Stimulated activated CD4-positive, alpha-beta T cell treated with anti-CD3 and anti-CD28 coated beads, Interleukin-1b, Interleukin-23, amount 100 ng/mL, for 1 hour (primary cell): ENCODE measurements at places on chromosomes 7 and 10.

- DNase-seq = no peak
Measured at GRCh38 chr10:89946106-89946505, 244.7 kb downstream of the KIF20B start.

GRCh38 chr7:107961405-107961804 lies 41.6 kb downstream of the LAMB1 start:
- DNase-seq = no peak

- no peak for DNase-seq
Measured at GRCh38 chr10:69043931-69044531, 43.9 kb upstream of the SRGN start.

DNA sequence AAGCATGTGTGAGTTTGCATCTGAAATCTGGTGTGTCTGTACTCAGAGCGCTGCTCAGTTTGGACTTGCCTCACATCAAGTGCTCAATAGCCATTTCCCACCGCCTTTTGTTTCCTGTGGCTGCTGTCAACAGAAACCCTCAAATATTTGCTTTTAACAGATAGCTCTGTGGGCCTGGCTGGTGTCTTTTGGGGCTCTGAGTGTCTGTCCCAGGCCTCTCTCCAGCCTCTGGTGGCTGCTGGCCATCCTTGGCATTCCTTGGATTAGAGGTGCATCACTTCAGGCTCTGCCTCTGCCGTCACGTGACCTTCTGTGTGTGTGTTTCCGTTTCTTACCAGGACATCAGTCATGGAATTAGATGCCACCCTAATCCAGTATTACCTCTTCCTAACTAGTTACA lies 9.3 kb downstream of the YKT6 start:
- no peak for DNase-seq

- no peak for DNase-seq
Measured at GRCh38 chr7:16934722-16935340, 53.0 kb upstream of the AGR3 start.

DNA sequence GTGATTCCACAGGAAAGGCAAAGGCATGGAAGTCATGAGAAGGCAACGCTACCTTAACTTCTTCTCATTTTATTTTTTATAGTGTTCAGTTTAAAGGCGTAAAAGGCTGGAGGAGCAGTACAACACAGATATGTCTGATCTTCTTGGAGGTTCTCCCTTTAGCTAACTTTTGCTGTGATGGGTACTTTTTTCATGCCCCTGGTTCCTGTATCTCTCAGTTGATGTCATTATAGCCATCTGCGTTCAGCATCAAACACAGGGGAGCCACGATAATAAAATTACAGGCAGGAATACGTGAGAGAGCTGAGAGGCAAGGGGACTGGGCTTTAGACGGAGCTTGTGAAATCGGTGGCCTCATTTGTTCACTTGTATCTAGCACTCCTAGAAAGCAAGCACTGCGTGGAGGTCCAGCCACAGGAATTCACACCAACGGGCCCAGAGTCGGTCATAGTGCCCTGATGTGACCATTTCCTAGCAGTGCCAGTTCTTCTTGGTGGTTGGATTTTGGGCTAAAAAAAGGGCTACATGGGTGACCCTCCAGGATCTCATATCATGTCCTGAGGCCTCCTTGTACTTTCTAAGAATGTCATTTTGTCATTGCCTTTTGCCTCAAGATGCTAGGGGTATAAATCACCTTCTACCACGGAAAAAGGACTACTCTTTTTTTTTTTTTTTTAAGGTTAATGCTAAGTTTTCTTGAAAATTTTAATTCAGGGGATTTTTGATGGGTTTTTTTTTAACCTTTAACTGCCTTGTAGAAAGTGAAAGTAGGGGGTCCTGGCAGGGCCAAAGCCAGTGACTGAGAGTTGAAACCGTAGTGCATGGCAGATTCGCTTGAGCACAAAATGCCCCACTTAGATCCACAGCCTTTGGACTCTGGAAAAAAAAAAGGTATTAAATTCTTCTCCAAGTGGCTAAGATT lies 191.5 kb downstream of the CELF2 start:
- no peak for DNase-seq

DNA sequence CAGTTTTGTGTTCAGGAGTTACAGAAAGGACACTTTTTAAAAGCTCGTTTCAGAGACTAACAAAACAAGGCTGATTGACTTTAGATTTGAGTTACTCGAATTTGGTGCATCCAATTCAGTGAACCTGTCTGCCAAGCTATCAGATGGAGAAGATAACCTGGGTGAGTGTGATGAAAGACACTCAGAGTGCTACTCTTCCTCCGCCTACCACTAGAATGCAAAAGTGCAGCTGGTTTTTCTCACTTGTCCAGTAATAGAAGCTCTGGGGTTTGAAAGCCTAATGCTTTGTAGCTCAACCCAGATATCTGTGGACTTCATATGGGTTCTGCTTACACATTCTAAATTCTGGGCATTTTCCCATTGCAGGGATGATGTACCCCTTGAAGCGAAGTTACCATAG lies 82.8 kb upstream of the NPY start:
- DNase-seq = no peak

DNA sequence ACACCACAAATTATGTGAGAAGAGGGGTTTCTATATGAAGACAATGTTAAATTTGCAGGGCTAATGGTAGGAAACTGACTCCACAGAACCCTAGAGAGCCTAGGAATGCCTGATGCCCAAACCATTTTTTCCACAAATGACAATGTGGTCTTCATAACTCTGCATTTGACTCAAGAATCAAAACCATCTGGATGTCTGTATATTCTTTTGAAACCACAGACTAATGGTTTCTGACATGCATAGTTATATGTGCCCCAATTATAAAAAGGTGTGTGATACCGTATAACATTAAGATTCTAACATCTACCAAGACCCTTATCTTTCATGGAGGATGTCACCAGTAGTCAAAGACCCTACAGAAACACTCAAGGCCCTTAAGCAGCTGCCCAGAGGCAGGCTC lies 20.3 kb downstream of the SEC61G start:
- no peak for DNase-seq

DNA sequence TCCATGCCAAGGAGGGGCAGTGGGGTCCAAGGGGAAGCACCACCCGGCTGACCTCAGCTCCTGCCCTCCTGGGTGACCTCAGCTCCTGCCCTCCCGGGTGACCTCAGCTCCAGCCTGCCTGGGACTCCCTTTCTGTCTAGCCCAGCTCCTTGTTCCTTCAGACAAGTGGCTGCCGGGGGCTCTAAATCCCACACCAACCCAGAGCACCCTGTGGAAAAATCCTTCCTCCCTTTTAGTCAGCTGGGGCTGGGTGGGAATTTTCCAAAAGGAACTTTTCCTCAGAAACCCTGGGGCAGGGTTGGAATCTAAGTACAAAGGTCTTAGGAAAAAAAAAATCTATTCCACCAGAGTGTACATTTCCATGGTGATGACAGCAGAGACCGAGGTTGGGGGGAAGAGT lies 36.3 kb downstream of the AKR1B1 start:
- DNase-seq = no peak

DNA sequence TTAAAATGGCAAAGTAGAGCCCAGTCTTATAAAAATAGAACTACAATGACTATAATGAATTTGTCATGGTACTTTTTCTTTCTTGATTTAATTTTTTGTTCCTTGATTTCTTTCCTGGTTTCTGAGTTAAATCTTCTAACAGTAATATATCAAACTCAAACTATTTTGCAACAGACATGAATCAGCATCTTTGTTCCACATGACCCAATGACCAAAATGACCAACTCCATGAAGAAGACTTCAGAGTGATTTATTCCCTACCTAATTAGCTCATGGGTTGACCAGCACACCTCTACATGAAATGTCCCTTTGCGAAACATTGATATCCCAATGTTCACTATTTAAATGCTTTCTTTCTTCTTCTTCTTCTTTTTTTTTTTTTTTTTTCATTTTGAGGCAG lies 30.9 kb downstream of the NMT2 start:
- no peak for DNase-seq

DNA sequence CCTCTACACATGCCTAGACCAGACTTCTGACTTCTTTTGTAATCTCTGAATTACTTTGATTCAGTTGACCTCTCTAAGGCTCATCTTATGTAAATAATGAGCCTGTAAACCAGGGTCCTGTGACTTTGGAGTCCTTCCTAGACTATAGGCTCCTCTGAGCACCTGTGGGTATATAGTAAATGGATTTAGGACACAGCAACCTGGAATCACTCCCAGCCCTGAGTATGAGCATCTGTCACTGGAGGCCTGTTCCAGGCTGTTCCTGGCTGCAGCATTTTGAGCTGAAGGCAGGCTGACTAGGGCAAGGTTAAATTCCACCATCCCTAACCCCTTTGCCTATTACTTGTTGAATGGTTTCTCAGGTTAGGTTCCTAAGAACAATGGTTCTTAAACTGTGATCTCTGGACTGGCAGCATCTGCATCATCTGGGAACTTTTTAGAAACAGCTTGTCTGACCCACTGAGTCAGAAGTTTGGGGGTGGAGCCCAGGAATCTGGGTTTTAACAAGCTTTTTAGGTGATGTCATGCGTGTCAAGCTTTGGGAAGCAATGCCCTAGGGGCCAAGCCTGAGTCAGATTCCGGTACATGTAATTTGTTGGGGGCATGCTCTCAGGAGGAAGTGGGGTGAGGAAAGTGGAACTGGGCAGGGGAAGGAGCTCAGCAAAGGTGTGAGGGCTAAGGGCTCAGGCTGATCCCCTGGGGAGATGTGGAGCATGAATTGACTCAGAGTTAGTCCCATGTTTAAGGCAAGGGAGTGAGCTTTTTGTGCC lies 28.2 kb downstream of the MINDY4 start:
- no peak for DNase-seq

- DNase-seq = no peak
Measured at GRCh38 chr10:70906031-70906783, 17.8 kb upstream of the PCBD1 start.

- DNase-seq = no peak
Measured at GRCh38 chr7:137992104-137992549, 9.8 kb downstream of the CREB3L2 start.

- no peak for DNase-seq
Measured at GRCh38 chr7:132455378-132455777, 120.9 kb downstream of the PLXNA4 start.

- DNase-seq = no peak
Measured at GRCh38 chr7:21617916-21618390, 75.1 kb downstream of the DNAH11 start.

DNA sequence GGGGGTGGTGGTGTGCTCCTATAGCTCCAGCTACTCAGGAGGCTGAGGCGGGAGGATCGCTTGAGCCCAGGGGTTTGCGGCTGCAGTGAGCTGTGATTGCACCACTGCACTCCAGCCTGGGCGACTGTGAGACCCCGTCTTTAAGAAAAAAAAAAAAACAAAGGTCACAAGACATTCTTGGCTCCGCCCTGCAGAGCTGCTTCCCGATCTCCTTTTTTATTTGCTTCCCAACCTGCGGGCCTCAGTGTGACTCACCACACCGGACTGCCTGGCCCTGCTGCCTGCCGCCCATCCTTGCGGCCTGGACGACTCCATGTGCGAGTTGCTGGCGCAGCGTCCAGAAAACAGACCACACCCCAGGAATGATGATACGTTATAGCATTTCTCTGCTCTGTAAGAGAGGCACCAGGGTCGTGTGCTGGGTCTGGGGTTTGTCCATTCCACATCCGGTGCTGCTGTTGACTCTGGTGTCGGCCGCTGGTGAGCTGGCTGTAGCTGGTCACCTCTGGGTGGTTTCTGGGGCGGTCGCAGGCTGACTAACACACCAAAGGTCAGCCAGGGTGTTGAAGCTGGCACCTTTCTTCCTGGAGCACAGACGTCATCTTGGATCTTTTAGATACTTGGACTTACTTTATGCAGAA lies 123.6 kb downstream of the TCF7L2 start:
- DNase-seq = no peak

DNA sequence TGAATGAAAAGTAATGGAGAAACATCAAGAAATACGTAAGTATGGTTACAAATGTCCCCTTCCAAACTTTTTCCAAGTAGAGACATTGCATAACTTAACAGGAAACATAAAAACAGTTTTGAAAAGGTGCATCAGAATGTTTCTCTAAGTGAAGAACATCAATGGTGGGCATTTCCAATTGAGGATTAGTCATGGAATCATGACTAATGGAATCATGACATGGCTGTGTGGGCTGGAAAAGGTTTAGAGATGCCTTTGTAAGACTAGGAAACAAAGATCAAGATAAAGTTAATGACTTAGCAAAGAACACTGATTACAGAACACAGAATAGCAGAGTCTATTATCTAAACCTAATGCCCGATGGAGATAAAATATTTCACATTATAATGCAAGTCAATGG lies 272.0 kb downstream of the HPSE2 start:
- no peak for DNase-seq

DNA sequence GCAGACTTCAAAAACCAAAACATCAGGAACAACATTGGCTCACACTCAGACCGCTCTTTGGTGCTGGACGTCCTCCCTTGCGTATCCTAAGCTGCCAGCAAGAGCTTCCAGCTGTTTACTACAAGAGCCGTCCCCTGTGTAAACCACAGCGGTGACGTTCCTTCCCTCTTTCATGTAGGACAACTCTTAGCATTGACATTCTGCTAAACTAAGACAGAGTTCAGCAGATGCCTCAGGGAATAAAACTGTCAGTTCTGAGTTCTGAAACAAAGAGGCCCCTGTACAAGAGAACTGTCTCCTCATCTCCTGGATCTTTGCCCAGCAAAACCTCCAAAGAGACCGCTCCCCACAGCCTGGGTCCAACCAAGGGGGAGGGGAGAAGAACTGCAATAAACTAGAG lies 57.8 kb upstream of the OPALIN start:
- DNase-seq = no peak

DNA sequence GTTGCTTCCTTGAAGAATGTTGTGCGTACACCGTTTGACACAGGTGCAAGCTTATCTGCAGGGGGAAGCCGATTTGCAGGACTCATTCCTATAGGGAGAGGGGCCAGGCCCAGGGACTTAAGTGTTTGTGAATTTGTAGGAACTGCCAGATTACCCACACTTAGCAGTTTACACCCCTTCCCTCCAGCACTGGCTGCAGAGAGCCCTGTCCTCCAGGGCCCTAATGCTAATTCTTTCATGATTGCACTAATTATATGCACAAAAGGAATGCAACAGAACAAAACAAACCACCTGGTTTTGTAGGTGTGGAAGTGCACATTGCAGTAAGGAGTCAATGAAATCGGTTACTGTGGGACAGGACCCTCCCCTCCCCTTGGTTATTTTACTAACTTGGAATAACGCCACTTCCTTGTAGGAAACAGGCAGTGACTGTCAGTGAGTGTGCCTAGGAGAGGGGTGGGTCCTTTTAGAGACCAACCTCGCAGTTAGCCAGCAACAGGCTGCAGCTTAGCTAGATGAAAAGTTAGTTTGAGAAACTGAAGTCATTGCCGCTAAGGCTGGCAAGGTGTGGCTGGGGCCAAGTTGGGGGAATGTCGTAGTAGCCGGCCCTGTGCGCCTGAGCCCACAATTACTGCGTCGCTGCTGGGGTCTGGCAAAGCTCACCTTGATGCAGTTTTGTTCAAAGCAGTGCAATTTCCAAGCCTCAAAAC lies 60.6 kb downstream of the CUX1 start:
- no peak for DNase-seq
